Thoracic aorta (tissue), 2 donors: ENCODE measurements at places on chromosomes 12 and 14. TPM values are rescaled to one million over a fixed set of nuclear protein-coding genes. Genes with fewer than 3 reads are reported as not detected.

DNA sequence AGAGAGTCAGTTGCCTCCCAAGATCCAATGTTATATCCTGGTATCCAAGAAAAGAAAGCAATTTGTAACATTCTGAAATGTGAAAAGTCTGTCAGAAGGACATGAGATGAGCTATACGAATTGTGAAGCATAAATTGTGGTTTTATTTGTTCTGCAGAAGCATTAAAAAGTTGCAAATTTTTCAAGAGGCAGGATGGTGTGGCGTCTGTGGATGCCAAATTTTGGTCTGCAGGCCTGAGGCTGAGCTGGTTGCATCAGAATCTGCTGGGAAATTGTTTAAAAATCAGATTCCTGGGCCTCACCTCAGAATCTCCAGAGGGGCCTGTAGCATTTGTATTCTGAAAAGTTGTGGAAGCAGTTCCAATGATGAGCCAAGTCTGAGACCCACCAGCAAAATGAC, 284.7 kb downstream of the NUAK1 start:
- DNase-seq = no peak

Gene CLEC12A
- 1.1 TPM for total RNA-seq

DNA sequence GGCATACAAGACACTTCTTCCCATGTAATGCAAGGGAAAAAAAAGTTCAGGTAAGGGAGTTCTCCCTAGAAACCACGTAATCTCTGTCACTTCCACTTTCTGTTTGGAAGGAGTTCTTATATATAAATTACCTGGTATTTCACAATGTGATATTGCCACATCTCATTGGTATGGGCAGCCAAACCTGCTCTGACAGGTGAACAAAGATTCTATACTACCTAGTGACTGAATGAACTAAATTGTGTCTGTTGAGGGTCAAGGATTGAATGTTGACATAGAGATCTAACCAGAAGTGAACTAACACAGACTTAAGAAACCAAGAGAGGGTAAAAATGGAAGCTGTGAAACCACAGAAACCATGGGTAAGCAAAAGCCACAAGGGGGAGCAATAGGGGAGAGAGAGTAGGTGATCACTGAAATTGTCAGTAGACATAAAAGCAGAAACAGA, 161.3 kb downstream of the RPL10L start:
- DNase-seq = no peak

Gene ACOT4
- 1.8 TPM for total RNA-seq

- DNase-seq = no peak
Measured at GRCh38 chr14:94888121-94888520, 118.2 kb upstream of the GSC start.

GRCh38 chr12:24711056-24712008, 237.6 kb downstream of the BCAT1 start:
- no peak for DNase-seq

Gene SYCP3
- total RNA-seq = not detected

Gene GPX2
- 5.0 TPM for total RNA-seq

DNA sequence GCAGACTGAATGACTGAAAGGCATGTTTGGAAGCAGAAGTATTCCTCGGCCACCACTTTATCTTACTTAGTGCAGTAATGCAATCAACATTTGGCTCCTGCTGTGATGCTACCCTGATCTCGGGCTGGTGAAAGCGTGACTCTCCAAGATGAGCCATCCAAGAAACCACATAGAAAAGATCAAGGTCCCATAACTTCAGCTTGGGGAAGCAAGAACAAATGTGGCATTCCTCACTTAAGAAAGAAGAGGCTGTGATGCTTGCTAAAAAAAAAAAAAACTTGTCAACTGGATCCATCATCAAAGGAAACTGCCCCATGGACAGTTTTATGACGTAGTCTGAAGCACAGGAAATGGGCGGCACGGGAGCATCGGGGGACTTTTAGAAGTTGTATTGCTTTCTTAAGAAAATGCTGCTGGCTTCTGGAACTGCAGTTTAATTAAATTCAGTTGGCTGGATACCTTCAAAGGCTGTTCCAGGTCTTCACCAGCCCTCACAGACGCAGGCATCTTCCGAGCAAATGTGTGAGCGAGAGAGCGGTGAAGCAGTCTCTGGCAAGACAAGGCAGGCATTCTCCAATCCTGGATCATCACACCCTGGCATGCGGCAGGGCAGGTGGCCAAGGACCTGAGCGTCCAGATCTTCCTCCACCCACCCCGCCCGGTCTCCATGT, 38.2 kb upstream of the MAP1LC3B2 start:
- DNase-seq = no peak

Gene LRP1-AS
- total RNA-seq = not detected

DNA sequence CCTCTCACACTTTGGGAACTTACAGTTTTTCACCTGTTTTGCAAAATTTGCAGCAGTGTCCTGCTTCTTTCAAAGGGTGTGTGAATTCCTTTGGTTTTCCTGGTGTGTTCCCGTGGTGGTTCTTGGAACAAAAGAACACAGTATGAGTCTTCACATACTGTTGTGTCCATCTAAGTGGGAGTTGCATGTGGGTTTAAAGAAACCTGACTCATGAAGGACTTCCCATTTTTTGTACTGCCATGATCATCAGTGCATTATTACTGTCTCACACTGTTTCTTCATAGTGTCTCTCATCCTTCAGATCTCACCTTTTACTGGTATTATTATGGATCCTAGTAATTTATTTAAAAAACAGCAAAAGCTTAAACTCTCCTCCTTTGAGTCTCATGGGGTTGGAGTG, 3.8 kb upstream of the GZMH start:
- DNase-seq = no peak

Gene MMP14
- total RNA-seq = 182 TPM

Gene YBX3
- total RNA-seq = 238 TPM

DNA sequence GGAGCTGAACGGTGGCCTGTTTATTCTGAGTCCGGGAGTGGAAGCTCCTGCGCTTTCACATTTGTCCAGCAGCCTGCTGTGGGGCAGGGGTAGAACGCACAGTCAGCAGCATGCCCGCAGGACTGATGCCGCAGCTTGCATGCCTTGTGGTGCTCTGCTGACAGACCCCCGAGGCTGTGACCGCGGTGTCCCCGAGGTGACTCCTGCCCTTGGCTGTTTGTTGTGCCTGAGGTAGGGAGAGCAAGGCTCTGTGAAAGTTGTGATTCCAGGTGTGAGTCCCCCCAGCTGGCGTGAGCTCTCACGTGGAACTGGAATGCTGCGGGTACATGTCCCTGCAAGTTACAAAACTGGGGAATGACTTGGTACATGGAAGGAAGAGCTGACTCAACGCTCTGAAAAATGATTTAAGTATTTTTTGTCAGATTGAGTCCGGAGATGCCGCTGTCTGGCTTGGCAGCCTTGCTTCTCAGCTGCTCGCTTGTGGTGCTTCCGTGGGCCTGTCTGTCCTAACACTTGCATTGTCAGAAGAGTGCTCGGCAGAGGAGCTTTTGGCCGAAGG, 18.1 kb downstream of the MLXIP start:
- DNase-seq = no peak

DNA sequence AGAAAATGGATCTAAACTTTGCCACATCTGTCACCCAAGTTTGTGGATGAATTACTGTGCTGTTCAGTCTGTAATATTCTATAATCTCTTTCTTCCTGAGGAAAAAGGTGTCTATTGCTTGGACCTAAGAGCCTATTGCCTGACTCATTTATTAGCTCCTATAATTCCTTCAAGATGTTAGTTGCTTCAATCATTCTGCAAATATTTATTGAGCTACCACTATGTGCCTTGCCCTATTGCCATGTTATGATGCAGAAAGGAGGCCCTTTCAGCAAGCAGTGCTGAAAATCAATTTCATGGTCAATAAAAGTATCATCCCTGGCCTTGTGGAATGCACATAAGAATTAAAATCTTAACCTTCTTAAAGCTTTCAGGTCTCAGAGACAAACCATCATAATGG, 113.6 kb downstream of the CCER1 start:
- no peak for DNase-seq

- no peak for DNase-seq
Measured at GRCh38 chr14:38255673-38256532, at the start of gene CLEC14A. Gene CLEC14A (minus strand): TSS chr14:38256093. CDS start chr14:38256022, 71 bp downstream.

GRCh38 chr14:68391311-68392014, 401.4 kb downstream of the ZFP36L1 start:
- no peak for DNase-seq

GRCh38 chr14:24339284-24340151, at the start of gene RIPK3:
Gene RIPK3 (minus strand): TSS chr14:24339991. CDS start chr14:24339826, 165 bp downstream.
- no peak for DNase-seq

GRCh38 chr12:30792648-30793499, 38.1 kb upstream of the CAPRIN2 start:
- DNase-seq = no peak

Gene SDSL
- 9.0 TPM for total RNA-seq
